Fibroblast of skin of left quadriceps (primary cell): ENCODE measurements at places on chromosomes 1 and 21.

GRCh38 chr1:85132078-85132720, 68.6 kb downstream of the SYDE2 start:
- no peak for DNase-seq

GRCh38 chr1:47569681-47570470, 132.0 kb downstream of the FOXD2 start:
- DNase-seq = peak; percentile 78

- no peak for DNase-seq
Measured at GRCh38 chr1:45008516-45008915, 2.6 kb downstream of the HECTD3 start.

DNA sequence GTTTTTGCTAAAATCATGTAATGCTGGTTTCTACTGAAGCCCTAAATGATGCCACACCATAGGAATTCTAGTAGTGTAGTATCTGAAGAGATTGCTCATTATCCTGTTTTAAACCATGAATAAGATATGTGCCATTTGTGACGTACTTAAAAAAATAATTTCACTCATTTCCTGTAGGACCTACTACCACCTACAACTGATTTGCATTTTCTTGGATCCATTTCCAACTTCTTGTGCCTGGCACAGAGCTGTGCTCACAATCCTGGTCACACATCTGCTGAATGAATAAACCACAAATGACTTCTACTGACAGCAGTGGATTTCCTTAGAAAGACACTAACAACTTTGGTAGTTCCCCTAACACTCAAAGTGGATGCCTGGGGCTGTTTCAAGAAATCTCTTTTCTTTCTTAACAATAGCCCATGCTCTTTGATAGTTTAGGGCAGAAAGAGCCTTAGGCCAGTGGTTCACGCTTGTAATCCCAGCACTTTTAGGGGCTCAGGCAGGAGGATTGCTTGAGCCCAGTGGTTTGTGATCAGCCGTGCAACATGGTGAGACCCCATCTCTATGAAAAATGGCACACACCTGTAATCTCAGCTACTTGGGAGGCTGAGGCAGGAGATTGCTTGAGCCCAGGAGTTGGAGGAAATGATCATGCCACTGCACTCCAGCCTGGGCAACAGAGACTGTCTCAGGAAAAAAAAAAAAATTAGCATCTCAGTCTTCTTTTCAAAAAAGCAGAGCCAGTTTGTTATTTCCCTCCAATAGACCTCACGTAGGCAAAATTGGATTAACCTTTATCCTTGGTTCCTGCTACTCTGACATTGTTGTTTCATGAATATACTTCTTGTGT, 13.0 kb upstream of the BATF3 start:
- DNase-seq = peak; percentile 58

- DNase-seq = no peak
Measured at GRCh38 chr1:58891347-58891746, 107.5 kb upstream of the JUN start.

GRCh38 chr1:58590019-58590418, 13.0 kb upstream of the TACSTD2 start:
- no peak for DNase-seq

GRCh38 chr1:33143698-33144097, 38.1 kb downstream of the TRIM62 start:
- no peak for DNase-seq

- no peak for DNase-seq
Measured at GRCh38 chr1:96553811-96554210, 167.8 kb upstream of the PTBP2 start.

- DNase-seq = no peak
Measured at GRCh38 chr1:169804941-169805340, 10.2 kb upstream of the METTL18 start.

- peak; percentile 30 for DNase-seq
Measured at GRCh38 chr1:48841966-48842365, 65.3 kb upstream of the BEND5 start.

GRCh38 chr1:47758341-47759250, 238.6 kb downstream of the TRABD2B start:
- no peak for DNase-seq

DNA sequence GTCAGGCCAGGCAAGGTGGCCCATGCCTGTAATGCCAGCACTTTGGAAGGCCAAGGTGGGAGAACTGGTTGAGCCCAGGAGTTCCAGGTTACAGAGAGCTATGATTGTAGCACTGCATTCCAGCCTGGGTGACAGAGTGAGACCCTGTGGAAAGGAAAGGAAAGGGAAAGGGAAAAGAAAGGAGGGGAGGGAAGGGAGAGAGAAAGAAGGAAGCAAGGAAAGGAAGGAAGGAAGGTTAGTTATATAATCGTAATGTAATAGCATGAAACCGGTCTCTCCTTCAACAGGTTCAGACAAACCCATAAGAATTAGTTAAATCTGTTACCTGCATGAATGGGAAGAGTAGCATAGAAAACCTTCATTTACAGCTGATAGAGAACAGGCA, 1.2 kb upstream of the PAQR7 start:
- no peak for DNase-seq

- no peak for DNase-seq
Measured at GRCh38 chr1:93111065-93111464, 32.0 kb downstream of the MTF2 start.

DNA sequence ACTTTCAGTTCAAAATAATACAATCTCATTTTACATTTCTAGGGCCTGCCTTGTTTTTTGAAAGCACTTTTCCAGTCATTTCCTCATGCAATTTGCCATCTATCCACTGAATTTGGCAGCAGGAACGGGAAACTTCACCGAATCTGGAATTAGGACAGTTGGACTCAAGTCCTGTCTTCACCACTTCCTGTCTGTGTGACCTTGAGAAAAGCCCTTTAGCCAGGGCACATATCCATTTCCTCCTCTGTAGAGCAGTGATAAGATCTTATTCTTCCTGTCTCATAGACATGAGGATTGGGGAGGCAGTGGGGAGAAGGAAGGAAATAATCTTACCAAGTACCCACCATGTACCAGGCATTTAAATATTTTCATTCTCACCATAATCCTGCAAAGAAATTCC, 12.0 kb downstream of the VAV3 start:
- DNase-seq = no peak

- no peak for DNase-seq
Measured at GRCh38 chr1:204495078-204495753, 611 bp upstream of the PIK3C2B start.

DNA sequence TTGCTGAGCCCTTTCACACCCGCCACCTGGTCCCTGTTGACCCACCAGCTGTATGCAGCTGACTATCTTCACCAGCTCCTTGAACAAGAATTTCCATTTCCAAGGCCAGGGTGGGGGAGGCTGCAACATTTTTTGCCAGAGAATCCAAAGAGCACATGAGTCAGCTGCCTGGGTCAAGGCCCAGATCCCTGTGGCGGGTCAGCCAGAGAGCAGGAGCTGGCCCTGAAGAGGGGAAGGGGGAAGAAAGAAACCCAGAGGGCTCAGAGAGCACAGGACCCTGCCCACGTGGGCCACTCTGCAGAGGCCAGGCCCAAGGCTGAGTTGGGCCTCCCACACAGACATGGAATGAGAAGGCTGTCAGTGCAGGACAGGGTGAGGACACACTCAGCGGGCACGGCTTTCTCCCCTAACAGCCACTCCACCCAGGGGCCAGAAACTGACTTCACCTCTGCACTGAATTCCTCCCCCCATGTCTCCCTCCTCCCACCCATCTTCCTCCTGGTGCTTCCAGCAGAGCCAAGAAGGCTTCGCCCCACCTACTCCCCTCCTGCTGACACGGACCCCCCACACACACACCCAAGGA, 28.9 kb downstream of the S100A6 start:
- peak; percentile 42 for DNase-seq

GRCh38 chr1:3127738-3128137, 58.7 kb downstream of the PRDM16 start:
- no peak for DNase-seq

DNA sequence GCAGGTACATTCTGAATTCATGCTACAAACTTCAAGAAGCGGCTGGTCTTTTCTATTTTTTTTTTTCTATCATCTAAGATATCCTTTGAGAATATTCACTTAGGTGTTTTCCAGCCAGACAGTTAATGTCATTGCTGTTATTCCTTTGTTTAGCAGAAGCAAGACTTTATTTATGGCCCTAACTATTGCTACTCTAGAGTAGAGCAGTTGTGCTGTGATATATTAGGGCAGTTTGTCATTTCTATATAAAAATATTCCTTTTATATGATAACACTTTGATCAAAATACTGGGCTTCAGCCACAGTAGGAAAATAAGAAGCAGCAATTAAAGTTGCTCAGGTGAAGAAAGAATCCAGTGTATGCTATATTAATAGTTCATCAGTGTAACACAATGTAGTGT, 959.3 kb downstream of the NCAM2 start:
- no peak for DNase-seq

DNA sequence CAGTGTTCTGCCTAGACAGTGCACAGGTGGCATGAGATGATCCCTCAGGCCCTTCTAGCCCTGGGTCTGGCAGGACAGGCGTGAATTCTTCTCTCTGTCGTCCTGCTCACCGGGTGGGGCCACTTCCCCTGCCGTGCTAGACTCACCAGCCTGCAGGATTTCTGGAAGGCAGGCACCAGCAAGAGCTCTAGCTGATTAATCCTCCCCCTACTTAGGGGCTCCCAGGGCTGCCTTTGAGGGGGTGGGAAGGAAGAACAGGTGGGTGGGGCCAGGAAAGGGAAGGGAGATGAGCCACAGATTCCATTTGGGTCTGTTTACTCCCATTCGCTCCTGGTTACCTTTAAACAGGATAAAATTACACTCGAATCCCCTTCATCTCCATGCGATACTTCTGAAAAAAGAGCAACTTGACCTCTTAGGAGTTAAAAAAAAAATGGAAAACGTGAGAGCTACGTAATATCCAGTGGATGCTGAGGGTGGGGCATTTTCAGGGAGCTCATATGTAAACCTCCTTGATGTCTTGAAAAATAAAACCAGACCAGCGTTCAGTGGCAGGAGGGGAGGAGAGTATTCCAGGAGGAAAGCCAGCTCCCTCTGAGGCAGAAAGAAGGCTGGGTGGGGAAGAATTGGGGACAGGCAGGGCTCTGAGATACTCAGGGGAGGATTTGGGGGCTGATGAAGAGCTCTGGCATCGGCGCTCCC, 665.5 kb downstream of the PTPRU start:
- DNase-seq = no peak

DNA sequence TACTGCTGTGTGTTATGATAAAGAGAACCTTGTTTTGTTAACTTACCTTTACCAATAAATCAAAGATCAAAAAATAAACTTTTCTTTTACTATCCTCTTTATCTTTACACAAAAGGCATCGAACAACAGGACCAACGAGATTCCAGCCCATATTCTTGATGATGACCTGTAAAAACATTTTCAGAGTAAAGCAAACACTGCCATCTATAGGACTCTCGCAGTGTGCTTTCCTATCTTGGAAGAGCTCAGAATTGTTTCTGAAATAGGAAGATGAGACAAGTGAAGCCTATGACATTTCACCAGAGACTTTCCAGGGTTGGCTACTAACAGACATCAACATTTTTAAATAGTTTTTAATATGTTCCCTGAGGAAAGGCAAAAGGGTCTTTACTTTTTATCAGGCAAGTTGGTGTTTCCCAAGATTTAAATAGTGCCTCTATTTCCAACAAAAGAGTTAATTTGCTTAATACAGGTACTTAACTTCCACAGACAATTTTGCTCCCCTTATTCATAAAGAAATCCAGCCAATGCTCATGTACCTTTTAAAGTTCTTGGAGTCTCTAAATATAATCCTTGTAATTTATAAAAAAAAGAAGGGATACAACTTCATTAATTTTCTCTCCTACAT, 7.3 kb downstream of the GLMN start:
- DNase-seq = peak; percentile 32

- DNase-seq = peak; percentile 66
Measured at GRCh38 chr1:33181921-33182341, at the start of gene TRIM62. Gene TRIM62 (minus strand): TSS chr1:33182043. CDS start chr1:33181432, 611 bp downstream.

GRCh38 chr1:40662151-40662550, 3.3 kb downstream of the RIMS3 start:
- no peak for DNase-seq

DNA sequence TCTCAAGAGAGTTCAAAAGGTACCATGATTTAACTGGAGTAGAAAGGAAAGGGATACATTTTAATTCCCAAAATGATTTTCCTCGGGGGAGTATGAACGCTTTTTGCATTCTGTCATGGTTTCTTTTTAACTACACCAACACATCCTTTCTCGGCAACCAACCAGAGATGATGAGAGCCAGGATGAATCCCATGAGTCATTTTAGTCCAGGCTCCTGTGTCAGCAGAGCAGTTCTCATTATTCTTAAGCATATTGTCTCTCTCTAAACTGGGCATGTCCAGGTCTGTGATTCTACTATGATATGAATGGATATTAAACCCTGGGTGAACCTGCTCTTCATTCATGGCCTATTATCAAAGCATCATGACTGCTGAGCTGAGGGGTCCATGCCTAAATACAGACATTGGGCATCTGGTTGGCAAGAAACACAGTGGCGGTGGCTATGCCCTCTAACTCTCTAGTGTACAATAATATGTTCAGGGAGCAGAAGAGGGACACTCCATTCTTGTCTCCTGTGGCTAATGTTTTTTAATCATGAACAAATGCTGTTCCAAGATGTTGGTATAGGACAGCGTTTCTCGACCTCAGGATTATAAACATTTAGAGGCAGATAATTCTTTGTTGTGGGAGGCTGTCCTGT, 124.3 kb upstream of the ESRRG start:
- DNase-seq = no peak

DNA sequence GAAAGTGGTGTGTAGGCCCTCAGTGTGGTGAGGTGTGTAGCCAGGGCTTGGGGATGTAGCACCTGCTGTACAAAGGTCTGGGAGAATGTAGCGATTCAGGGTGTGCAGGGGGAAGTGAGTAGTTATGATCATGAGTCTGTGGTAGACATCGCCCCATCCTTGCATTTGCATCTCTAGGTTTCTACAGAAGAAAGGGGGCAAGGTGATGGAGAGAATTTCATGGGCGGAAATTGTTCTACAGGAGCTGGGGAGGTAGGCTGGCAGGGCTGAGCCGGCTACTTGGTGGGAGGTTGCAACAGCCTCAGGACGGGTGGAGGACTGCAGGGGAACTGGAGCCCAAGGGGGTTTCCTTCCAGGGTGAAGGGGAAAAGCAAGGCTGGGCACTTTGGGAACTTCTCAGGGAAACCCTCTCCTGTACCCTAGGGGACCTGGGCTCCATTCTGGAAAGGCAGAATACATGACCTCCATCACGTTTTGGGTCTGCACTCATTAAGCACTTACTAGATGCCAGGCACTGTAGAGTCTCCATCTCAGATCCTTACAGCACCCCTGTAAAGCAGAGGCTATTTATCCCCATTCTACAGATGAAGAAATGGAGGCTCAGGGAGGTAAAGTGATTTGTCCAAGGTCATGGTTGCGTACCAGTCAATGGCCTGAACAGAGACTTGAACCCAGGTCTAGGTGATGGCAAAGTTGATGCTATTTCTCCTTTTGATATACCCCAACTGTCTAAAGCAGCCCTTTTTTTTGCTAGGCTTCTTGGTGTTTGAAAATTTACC, 14.5 kb upstream of the TNFRSF1B start:
- DNase-seq = no peak

GRCh38 chr1:227937031-227937837, 10.5 kb downstream of the WNT9A start:
- DNase-seq = no peak

GRCh38 chr1:66687358-66687757, 64.9 kb upstream of the DYNLT5 start:
- DNase-seq = no peak

- DNase-seq = peak; percentile 65
Measured at GRCh38 chr1:59128784-59129227, 168.1 kb upstream of the FGGY start.
